Stimulated activated CD4-positive, alpha-beta T cell treated with anti-CD3 and anti-CD28 coated beads, Interleukin-4, amount 100 ng/mL, for 1 hour (primary cell): ENCODE measurements at places on chromosomes 13 and 19.

- no peak for DNase-seq
Measured at GRCh38 chr19:18717601-18718000, 34.1 kb downstream of the CRTC1 start.

- DNase-seq: no peak
Measured at GRCh38 chr19:5792224-5792623, 1.3 kb upstream of the DUS3L start.

DNA sequence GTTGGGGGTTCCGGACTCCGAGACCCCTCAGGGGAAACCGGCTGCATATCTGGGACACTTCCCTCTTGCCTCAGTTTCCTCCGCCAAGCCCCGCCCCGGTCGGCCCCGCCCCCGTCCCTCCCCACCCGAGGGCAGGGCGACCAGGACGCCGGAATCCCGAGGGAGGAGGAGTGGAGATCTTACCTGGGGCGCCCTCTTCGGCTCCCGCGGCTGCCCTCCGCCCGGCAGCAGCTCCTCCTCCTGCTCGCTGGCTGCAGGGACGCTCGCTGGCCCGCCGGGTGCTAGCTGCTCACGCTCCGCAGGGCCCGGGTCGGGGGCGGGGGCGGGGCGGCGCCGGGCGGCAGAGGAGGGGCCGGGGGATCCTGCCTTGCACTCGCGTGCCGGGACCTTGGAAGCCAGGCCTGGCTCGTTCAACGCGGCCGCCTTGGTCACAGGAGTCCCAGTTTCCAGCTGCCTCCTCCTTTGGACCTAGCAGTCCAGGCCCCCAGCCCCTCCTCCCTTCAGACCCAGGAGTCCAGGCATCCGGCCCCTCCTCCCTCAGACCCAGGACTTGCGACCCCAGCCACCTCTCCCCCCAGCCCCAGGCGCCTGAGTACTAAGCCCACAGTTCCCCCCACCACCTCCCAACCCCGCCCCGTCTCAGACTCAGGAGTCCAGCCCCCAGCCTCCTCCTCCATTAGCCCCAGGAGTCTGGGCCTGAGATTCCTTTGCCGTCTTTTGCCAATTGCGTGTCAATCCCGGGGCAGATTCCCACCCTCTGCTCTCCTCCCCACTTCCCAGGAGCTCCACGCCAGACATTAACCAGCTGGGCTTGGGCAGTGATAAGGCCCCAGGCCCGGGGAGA is at the start of gene NTF4:
Gene NTF4 (minus strand): TSS at position 51 of the 844 bp plus-strand sequence. CDS start 2,821 bp downstream, outside the sequence.
- no peak for DNase-seq

GRCh38 chr19:6100284-6100915 is 9.9 kb downstream of the RFX2 start:
- DNase-seq: peak; percentile 34

DNA sequence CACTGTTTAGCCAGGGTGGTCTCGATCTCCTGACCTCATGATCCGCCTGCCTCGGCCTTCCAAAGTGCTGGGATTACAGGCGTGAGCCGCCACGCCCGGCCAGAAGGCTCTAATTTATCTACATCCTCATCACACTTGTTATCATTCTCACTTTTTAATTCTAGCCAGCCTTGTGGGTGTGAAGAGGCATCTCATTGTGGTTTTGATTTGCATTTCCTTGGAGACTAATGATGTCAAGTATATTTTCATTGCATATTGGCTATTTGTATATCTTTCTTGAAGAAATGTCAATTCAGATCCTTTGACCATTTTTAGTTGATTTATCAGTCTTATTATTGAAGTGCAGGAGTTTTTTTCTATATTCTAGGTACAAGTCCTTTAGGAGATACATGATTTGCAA is 27.7 kb upstream of the HIF3A start:
- DNase-seq: no peak

DNA sequence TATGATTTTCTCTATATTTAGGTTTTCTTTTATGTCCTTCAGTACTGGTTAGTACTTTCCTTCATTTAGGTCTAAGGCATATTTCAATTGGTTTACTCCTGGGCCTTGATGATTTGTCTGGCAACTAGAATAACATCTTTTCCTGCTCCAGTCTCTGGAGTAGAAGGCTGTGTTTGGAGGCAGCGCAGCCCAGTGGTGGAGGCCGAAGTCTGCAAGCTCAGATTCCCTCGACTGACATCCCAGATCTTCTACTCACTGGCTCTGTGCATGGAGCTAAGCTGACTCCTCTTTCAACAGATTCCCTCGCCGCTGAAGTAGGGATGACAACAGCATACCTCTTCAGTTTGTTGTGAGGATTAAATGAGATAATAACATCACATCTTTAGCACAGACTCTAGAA is 141.0 kb downstream of the RAP2A start:
- no peak for DNase-seq

GRCh38 chr13:95341441-95341840 is 40.2 kb upstream of the ABCC4 start:
- no peak for DNase-seq

- DNase-seq: no peak
Measured at GRCh38 chr13:107912745-107913144, 302.6 kb downstream of the LIG4 start.
